ENCODE measurements at places on chromosomes 12 and 14.
A peak's percentile ranks its signal among the peaks of the same experiment; 100 is the strongest.

GRCh38 chr14:96088481-96088880 lies 49.3 kb downstream of the C14orf132 start:
- DNase-seq: no peak

GRCh38 chr14:55624913-55625312 lies 44.9 kb downstream of the KTN1 start:
- DNase-seq: no peak

- DNase-seq: peak; percentile 14
Observed at GRCh38 chr14:67620217-67620785, 581 bp downstream of the ARG2 start.

GRCh38 chr12:11576104-11576503 lies 73.4 kb upstream of the ETV6 start:
- peak; percentile 90 for DNase-seq

DNA sequence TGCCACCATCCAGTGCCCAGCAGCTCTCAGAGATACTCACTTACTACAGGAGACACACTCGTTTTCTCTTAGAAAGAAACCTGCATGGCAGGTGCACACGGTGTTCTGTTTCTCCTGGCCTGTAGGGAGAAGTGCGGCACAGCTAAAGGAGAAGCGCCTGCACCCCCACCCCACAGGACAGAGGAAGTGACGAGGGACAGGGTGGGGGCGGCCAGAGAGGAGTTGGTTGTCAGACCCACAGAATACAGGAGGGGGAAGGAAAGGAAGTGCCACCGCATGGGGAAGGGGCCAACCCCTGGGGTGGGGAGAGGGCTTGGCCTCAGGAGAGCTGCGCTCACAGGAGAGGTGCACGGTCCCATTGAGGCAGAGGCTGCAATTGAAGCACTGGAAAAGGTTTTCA lies 8.8 kb downstream of the TNFRSF1A start:
- DNase-seq: no peak

DNA sequence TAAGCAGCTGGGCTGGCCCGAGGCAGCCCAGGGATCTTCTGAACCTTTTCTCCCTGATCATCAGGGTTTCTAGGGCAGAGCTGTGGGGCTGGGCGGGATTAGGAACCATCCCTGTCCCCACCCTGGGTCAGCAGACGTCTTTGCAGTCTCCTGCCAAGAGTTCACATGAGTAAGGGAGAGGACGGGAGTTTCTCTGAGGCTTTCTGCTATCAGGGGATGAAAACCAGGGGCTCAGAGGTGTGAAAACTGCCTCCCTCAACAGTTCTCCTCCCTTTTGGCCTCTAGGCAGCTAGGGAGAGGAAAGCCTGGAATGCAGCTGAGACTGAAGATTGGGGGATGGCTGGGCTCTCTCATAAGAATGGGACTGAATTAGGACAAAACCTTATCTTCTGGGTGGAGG lies 7.9 kb downstream of the ZNF385A start:
- DNase-seq: no peak

DNA sequence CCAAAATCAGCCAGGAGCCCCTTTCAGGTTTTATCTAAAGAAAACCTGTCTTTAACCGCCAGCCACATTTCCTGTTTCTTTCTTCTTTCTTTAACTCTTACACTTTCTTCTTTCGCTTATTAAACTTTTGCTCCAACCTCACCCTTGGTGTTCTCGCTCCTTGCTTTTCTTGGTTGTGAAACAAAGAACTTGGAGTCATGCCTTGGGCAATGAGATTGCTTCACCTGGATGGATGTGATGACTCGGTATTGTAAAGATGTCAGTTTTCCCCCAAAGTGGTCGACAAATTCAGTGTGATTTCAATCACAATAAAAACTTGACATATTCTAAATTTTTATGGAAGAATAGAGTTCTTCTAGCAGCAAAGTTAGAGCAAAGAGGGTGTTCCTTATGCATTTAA lies 16.2 kb upstream of the TCL1A start:
- no peak for DNase-seq

DNA sequence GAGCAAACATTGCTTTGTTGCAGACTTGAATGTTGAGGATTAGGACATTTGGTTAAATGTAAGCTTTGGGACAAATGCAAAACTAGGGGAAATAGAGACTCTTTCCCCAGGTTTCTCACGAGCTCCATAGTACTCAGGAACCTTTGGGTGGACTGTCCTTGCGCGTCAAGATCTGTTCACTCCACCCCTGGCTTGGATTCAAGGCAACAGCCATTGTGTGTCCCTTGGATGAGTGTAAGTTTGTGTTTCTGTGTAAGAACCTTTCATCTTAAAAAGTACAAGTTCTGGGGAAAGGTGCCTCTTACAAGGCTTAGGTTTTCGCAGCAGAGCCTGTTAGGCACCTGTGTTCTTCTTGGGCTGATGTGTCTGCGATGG lies 3.7 kb downstream of the SUSD6 start:
- DNase-seq: no peak

DNA sequence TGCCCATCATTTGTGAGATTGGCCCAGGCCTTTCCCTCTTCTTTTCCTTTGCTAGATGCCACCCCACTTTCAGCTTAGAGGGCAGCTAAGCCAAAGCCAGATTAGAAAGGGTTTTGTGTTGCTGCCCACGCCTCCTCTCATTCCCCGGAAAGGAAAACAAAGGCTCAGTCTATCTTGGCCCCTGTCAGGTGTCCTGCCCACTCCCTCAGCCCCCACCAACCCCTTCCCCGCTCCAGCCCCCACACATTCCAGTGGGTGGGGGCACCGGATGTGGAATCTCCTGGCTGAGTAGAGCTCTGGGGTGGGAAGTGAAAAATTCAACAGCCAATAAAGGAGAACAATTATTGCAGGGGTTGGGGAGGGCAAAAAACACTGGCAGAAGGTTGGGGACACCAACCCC lies 2.2 kb downstream of the BLOC1S1 start:
- DNase-seq: no peak

DNA sequence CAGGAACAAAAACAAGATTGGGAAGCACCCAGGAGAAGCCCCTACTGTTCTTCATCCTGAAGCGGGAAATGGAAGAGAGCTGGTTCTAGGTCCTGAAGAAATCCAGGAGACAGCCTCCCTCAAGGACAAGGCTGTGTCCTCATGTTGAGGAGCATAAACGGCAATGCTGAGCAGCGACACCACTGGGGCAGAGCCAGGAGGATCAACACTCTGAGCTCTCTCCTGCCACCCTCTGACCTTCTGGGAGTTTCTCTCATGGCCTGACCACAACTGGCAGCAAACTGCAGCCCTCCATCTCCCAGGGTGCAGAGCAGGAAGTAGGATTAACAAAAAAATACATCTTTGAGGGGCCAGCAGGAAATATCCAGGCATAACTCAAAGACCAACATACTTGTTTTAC lies 1292.2 kb upstream of the TMEM132C start:
- DNase-seq: no peak

GRCh38 chr12:21678959-21679358 lies 21.3 kb upstream of the LDHB start:
- DNase-seq: no peak

DNA sequence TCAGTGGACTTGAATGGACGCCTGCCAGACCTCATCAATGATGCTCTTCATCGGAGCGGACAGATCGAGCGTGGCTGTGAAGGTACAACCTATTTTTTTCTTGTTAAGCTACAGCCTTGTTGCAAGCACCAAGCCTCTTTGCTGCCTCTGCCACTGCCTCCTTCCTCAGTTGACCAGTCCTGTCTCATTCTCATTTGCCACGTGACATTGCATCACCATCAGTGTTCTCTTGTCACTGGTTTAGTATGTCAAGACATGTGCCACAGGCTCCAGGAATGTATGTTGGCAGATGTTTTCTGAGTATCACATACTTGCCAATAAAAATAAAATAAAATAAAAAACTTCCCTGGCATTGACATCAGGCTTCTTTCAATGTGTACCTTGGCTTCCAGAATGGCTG lies 798.1 kb downstream of the NRXN3 start:
- DNase-seq: no peak

DNA sequence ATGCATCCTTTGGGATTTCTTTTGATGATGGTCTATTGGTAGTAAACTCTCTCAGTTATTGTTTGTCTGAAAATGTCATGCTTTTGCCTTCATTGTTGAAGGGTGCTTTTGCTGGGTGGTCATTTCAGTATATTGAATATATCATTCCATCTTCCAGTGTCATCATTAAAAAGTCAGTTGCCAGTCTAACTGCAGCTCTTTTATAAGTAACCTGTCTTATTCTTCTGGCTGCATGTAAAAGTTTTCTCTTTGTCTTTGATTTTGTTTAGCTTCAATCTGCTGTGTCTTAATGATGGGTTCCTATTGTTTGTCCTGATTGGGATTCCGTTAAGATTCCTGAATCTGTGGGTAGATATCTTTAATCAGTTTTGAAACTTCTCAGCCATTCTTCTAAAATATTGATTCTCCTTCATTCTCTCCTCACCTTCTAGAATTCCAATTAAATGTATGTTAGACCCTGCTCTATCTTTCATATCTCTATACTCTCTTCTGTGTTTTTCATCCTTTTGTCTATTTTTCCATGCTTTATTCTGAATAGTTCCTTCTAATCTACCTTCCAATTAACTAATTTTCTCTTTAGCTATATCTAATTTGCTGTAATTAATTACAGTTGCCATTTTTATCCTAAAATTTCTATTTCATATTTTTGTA lies 6.4 kb downstream of the OAS1 start:
- no peak for DNase-seq

GRCh38 chr12:92854344-92854743 lies 74.8 kb downstream of the EEA1 start:
- no peak for DNase-seq

DNA sequence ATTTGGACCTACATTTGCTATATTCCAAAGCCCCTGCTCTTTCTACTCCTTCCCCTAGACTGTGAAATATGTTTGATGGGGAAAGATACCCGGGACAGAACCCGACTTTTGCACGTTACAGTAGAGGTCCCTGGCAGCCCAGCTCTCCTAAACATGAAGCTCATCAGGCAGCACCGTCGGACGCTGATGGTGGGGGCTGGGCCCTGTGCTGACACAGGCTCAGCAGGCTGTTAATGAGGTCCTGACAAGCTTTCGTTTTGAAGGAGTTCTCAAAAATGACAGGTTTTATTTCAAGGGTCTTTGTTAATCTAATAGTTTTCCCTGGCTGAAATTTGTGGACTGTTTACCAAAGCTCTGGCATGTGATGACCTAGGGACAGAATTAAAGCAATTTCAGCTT lies 102.3 kb downstream of the SLC25A47 start:
- DNase-seq: no peak

DNA sequence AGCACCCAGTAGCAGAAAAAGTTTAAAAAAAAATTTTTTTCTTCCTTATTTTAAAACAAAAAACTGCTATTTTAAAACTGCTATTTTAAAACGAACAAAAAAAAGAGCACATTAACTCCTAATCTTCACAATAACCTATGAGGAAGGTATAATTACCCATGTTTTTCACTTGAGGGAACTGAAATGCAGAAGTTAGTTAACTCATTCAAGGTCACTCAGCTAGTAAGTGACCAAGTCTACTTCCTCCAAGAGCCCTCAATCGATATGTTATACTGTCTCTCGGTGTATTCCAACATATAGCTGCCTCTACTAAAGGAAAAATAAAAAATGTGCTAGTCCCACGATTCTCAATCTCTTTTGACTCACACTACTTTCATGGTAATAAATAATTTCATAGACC lies 7.8 kb downstream of the RPAP3 start:
- DNase-seq: no peak

- no peak for DNase-seq
Observed at GRCh38 chr14:103031566-103031911, 25.8 kb downstream of the CDC42BPB start.

DNA sequence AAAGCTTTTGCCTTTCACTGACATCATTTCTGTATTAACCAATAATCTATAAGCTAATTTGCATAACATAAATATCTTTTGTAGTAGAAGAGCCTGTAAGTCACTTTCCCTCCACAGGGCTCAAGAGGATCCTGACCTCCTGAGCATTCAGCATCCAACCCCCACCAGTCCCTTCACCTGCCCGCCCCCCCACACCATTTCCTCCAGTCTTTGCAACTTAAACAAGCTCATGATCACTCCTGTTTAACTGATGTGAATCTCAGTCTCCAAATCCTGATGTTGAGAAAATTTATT lies 12.0 kb upstream of the CRY1 start:
- DNase-seq: no peak

DNA sequence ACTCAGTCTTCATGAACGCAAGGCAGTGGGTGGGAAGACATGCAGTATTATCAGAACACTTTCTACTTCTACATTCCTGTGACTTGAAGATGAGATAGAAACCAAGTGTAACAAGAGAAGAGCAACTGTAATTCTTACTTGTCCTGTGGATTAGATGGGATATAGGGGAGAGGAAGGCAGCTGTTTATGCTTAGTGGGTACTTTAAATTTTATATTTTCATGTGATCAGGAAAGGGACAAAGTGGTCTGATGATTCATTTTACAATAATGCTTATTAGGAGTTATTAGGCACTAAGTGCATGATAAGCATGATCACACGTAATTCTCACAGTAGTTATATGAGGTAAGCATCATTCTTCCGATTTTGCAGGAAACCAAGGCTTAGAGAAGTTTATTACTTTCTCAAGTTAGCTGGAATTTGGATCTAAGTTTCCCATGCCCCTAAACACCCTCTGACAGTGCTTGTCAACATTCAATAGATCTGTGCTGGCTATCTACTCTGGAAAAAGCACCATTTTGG lies 52.7 kb downstream of the PTGER2 start:
- peak; percentile 27 for DNase-seq

- peak; percentile 62 for DNase-seq
Observed at GRCh38 chr12:62123721-62124203, 136.4 kb upstream of the USP15 start.

DNA sequence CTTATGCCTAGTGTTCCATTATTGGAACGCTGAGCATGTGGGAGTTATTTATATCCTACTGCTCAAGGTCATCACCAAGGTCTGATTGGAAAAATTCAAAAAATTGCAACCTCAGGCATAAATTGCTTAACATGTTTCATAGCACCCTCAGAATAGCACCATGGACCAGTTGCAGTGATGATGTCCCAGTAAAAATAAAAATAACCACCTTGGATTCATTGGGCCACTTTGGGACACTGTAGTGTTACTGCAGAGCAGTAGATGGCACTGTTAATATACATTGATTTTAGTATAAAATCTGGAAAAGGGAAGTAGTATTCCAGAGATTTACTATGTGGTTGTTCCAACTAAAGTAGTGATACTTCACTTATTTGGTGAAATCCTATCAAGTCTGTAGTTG lies 31.0 kb upstream of the PTCSC3 start:
- DNase-seq: no peak

- no peak for DNase-seq
Observed at GRCh38 chr14:52013984-52014600, 24.7 kb downstream of the RTRAF start.

GRCh38 chr12:111121840-111122239 lies 201.5 kb upstream of the MYL2 start:
- no peak for DNase-seq

- DNase-seq: no peak
Observed at GRCh38 chr14:69317780-69318179, 57.8 kb downstream of the GALNT16 start.

GRCh38 chr12:101968770-101969169 lies 91.4 kb downstream of the DRAM1 start:
- no peak for DNase-seq

Data from iris pigment epithelial cell (primary cell).